ENCODE measurements at places on chromosomes 12 and 14.

GRCh38 chr14:93042968-93043940 is 72.5 kb downstream of the ITPK1 start:
- no peak for DNase-seq

DNA sequence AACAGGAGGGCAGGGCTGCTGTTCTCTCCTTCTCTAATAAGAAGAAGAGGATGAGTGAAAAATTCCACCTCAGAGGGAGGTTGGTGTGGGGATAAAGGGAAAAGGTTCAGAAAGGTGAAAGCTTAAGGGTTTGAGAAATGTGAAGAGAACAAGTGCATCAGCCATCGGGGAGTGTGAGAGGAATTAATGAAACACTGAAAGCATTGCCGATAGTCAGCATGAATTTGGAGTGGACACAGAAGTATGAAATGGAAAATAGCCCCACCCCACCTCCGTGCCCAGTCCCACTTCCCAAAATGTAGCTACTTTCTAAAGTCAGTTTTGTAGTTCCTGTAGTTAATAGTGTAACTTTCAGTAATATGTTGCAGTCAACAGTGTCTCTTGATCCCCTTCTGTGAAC is 33.4 kb downstream of the DIP2B start:
- DNase-seq = no peak

GRCh38 chr12:58211211-58211610 is 269.8 kb downstream of the ATP23 start:
- DNase-seq = no peak

DNA sequence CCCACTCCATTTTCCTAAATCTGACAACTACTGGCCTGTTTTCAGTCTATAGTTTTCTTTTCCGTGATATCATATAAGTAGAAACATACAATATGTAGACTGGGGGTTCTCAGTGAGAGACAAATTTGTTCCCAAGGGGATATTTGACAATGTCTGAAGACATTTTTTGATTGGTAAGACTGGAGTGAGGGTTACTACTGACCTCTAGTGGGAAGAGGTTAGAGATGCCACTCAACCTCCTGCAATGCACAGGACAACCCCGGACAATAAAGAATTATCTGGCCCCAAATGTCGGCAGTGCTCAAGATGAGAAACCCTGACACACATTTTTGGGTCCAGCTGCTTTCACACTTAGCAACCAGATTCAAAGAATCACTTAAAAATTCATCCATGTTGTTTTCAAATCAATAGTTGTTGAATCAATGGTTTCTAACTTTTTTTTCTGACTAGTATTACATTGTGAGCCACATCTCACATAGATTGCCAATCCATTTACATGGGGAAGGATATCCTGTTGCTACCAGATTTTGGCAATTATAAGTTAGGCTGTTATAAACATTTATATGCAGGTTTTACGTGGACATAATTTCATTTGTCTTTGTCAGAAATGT is 307.1 kb downstream of the RPL10L start:
- peak; percentile 38 for DNase-seq

GRCh38 chr14:27049701-27050100 is 451.9 kb upstream of the NOVA1 start:
- DNase-seq = no peak

DNA sequence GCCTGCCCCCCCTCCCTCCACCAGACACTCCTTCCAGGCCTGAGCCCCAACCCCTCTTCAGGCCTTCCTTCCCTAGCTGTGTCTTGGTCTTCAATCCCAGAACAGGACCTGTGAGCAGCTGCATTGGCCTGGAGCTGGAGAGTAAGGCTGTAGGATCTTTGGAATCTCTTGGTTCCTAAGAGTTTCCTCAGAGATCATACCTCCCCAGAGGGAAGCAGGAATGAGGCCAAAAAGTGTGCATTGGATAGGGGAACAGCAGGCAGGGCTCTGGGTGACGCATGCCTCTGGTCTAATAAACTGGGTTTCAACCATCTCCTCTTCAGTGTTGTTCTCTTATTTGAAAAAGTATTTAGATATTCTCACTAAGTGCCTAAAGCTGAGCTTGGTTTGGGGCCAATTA is 1.8 kb upstream of the SMARCD1 start:
- DNase-seq = no peak

GRCh38 chr12:79844693-79845092 is 90.2 kb downstream of the PPP1R12A start:
- no peak for DNase-seq

DNA sequence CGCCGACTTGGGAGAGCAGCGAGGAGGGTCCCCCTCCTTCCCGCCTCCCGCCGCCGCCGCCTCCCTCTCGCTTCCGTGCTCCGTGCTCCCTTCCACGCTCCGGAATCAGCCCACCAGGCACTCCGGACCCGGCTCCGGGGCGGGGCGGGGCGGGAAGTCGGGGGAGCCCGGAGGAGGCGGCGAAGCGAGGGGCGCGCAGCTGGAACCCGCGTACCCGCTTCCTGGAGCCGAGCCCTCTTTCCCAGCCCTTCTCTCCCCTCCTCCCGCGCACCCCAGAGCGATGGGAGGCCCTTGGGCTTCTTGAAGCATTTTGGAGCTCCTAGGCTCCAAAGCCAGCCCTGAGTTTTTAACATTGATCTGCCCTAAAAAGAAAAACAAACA is at the start of gene SYNDIG1L:
Gene SYNDIG1L, minus strand, starts transcription at position 9 of the 381 bp plus-strand sequence. CDS start 16,466 bp downstream, outside the sequence.
- DNase-seq = no peak

- DNase-seq = no peak
Measured at GRCh38 chr12:124727264-124727800, 136.3 kb downstream of the SCARB1 start.
